K562 (cell line): ENCODE measurements at places on chromosomes 5 and 9.

- DNase-seq = no peak
These were observed 1912.8 kb upstream of the NUDT12 start for GRCh38 chr5:105475401-105475800.

- no peak for DNase-seq
These were observed 336.3 kb downstream of the IRX1 start for GRCh38 chr5:3931976-3932375.

DNA sequence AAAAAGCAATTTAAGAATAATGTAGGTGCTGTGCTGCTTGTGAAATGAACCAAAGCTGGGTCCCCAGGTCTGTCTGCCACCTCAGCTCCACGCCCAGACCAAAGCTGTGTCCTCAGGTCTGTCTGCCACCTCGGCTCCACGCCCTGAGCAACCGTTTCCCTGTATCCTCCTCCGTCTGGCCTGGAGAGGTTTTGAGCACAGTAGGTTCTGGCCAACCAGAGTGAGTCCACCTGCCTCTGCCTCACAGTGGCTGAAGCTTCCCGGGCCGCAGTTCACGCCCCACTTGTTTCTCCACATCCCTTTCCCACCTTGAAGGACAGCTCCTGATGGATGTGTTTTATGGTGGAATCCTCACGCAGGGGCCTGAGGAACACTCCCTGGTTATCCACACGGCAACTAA is 120.5 kb downstream of the ADAMTS2 start:
- no peak for DNase-seq

- DNase-seq = no peak
These were observed 40.1 kb downstream of the SLC36A1 start for GRCh38 chr5:151487544-151487943.

DNA sequence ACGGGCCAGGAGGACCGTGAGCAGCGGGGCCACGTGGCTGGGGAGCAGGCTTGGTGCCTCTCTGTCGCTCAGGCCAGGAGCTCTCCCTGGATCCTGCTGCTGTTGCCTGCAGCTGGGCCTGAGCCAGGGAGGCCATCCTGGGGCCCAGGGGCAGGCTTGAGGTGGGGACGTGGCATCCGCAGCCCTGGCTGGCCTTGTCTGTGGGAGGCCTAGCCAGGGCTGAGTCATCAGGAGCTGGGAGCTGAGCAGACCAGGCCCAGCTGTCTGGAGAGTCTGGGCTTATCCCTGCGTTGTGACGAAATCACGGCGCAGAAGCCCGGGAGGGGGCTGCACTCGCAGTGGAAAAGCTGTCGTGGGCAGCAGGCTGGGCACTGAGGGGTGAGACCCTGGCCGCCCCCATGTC is 138.8 kb upstream of the COL5A1 start:
- peak; percentile 23 for DNase-seq

- no peak for DNase-seq
These were observed 375.8 kb downstream of the TAF11L14 start for GRCh38 chr5:18010053-18010452.

- DNase-seq = no peak
These were observed 12.3 kb downstream of the PSIP1 start for GRCh38 chr9:15498246-15498995.

GRCh38 chr5:116273448-116274242 is 188.8 kb downstream of the COMMD10 start:
- DNase-seq = no peak
